ENCODE measurements at places on chromosomes 11 and 22.

DNA sequence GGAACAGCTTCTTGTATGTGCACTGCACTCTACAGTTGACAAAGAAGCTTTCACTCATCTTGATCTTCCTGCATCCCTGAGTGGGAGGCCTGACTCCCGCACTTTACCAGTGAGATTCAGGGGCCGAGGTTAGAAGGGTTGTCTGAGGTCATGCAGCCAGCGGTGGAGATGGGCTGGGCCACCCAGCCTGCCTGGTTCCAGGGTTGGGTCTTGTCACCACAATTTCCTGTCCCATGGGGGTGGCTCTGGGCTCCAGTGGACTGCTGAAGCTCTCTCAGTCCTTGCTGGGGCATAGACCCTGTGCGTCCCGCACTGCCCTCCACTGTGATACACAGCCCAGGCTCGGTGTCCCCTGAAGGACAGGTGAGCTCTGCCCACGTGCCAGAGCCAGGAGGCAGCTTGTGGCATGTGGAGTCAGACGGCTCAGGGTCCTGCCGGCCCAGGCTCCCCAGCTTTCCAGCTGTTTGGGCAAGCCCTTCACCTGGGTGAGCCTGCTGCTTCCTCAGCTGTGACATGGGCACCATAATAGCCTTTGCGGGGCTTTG lies 6.9 kb upstream of the MYO7A start:
- H3K27me3 ChIP-seq, result no peaks in the 10 kb centered on the region
- H3K4me1 ChIP-seq, result peaks cover 5% of the 10 kb centered on the region
- DNase-seq, result no peak
- H3K4me3 ChIP-seq, result no peak overlapping the region

- no peaks in the 10 kb centered on the region for H3K36me3 ChIP-seq
- peak overlapping the region; percentile 49 for H3K27ac ChIP-seq
- H3K4me1 ChIP-seq, result peaks cover 71% of the 10 kb centered on the region
- DNase-seq, result no peak
Measured at GRCh38 chr22:23218867-23219251, 38.5 kb downstream of the BCR start.

- H3K27me3 ChIP-seq, result peaks cover 26% of the 10 kb centered on the region
- H3K4me1 ChIP-seq, result peaks cover 7% of the 10 kb centered on the region
- H3K4me3 ChIP-seq, result no peak overlapping the region
- H3K36me3 ChIP-seq, result no peaks in the 10 kb centered on the region
Measured at GRCh38 chr22:39220890-39221850, 23.6 kb downstream of the PDGFB start.

DNA sequence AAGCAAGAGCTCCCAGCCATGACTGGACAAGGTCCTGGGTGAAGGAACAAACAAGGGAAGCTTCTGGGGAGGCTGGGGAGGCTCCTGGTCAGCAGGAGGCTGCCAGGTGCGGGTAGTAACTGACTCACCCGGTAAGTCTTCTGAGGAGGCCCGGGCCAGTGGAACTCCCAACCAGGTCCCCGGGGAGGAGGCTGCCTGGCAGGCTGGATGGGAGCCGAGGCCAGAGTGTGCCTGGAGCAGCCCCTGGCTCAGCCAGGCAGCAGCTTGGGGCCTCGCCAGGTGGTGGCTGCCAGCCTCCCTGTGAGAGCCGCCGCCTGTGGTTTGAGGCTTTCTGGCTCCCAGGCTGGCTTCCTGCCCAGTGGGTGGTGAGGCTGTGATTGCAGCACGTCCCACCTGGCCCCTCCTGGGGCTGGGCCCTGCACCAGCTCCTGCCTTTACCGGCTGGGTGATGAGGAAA lies 46.2 kb downstream of the IGF2 start:
- peaks cover 2% of the 10 kb centered on the region for H3K4me1 ChIP-seq
- H3K27ac ChIP-seq, result no peak overlapping the region
- H3K27me3 ChIP-seq, result peaks cover 9% of the 10 kb centered on the region
- DNase-seq, result peak; percentile 45

- H3K4me1 ChIP-seq, result no peaks in the 10 kb centered on the region
- no peak for DNase-seq
- H3K27ac ChIP-seq, result no peak overlapping the region
- no peak overlapping the region for H3K4me3 ChIP-seq
- peaks cover 4% of the 10 kb centered on the region for H3K27me3 ChIP-seq
Measured at GRCh38 chr11:120109531-120109930, 28.4 kb downstream of the TRIM29 start.

Measured in activated naive CD8-positive, alpha-beta T cell treated with anti-CD3 and anti-CD28 coated beads, Interleukin-2, amount 10 ng/mL, durations not matched to agents 7 days and 5 days (primary cell).